ENCODE measurements at places on chromosomes 4 and X.

- no peak for DNase-seq
- no peak overlapping the region for H3K4me3 ChIP-seq
These were observed 93.9 kb downstream of the CEP44 start for GRCh38 chr4:174377613-174378012.

DNA sequence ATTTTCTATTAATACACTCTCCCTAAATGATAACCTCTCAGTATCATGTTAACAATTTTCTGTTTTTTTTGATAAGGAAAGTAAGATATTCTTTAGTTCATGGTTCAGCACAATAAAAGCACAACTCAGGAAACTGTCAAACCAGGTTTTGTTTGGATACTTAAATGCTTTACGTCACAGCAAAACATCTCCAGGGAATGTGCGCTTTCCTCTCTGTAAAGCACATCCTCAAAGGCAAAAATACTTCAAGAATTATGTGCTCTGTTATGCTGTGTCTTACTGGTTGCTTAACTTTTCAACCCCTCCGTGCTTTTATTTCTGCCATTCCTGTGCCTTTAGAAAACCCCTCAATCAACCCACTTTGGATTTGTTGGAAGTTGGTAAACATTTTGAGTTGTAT is 27.8 kb downstream of the SNX25 start:
- H3K27me3 ChIP-seq = no peaks in the 10 kb centered on the region
- H3K4me1 ChIP-seq = peaks cover 9% of the 10 kb centered on the region
- no peak overlapping the region for H3K4me3 ChIP-seq
- H3K27ac ChIP-seq = no peak overlapping the region
- no peaks in the 10 kb centered on the region for H3K36me3 ChIP-seq
- DNase-seq = no peak

DNA sequence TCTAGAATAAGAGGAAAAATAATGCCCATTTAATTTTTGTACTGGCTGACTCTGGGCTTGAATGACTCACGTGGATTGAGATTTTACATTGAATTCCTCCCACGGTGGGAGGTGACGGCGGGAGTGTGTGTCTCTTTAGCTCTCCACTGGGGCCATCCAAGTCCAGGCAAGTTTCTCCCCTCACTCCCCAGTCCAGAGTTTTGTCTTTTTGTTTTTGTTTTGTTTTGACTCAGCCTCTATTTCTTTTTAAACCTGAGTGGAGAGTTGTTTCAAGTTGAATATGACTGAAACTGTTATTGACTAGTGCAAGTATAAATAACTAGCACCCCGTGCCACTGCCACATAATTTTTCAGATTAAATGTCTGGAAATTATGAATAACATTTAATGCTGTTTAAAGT is 13.6 kb downstream of the CHST7 start:
- H3K4me3 ChIP-seq = no peak overlapping the region
- peaks cover 17% of the 10 kb centered on the region for H3K4me1 ChIP-seq
- H3K36me3 ChIP-seq = no peaks in the 10 kb centered on the region
- no peak for DNase-seq
- H3K27ac ChIP-seq = peak overlapping the region; percentile 68

- H3K27ac ChIP-seq = no peak overlapping the region
- peak; percentile 1 for DNase-seq
- H3K4me3 ChIP-seq = no peak overlapping the region
- no peaks in the 10 kb centered on the region for H3K36me3 ChIP-seq
These were observed 40.1 kb upstream of the SPOCK3 start for GRCh38 chr4:167274351-167274750.

DNA sequence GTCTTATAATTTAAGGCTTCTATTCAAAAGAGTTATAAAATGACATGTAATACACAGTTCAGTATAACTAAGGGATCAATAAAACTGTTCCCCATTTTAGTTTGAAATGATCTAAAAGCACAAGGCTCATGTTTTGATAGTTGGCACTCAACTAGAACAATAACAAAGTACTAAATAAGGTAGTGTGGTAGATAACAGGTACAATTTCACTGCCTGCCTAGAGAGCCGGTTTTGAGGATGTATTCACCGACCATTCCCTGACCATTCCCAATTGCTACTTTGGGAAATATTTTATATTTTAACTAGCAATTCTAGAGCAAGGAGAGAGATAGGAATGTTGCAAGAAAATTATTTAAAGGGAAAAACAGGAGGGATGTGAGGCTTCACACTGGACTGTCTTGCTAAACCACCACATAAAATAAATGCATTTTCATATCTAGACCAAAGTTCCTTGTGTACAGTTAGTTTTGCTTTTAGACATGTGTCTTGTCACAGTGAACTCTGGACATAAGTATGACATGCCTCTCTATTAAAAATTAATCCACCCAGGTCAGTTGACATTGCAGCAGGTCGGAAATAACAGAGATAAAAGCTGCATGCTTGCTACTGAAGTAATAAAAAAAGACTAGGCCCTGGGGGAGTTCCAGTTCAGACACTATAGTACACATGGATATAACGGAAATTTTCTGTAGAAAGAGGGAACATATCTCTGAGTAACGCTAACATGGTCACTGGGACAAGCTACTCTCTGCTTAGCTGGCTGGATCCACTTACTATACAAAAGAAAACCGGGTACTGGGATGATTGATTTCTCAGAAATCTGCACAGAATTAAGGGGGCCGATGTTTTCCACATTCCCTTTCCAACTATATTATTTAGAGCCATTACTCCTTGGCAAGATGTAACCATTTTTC is 56.3 kb upstream of the NAP1L5 start:
- no peak overlapping the region for H3K27ac ChIP-seq
- no peak for DNase-seq
- peaks cover 6% of the 10 kb centered on the region for H3K4me1 ChIP-seq
- no peak overlapping the region for H3K4me3 ChIP-seq

GRCh38 chr4:25090516-25090915 is 59.8 kb upstream of the LGI2 start:
- peaks cover 40% of the 10 kb centered on the region for H3K27me3 ChIP-seq
- H3K4me1 ChIP-seq = no peaks in the 10 kb centered on the region
- H3K27ac ChIP-seq = no peak overlapping the region
- DNase-seq = no peak

GRCh38 chrX:106718709-106719108 is 7.8 kb upstream of the RNF128 start:
- H3K27ac ChIP-seq = no peak overlapping the region
- H3K4me3 ChIP-seq = no peak overlapping the region
- DNase-seq = no peak
- H3K36me3 ChIP-seq = no peaks in the 10 kb centered on the region

GRCh38 chr4:10117359-10118047 is 904 bp upstream of the WDR1 start:
- H3K4me3 ChIP-seq = peak overlapping the region; percentile 75
- no peaks in the 10 kb centered on the region for H3K27me3 ChIP-seq
- H3K36me3 ChIP-seq = peaks cover 26% of the 10 kb centered on the region
- peaks cover 7% of the 10 kb centered on the region for H3K4me1 ChIP-seq
- peak; percentile 52 for DNase-seq
- peak overlapping the region; percentile 89 for H3K27ac ChIP-seq

DNA sequence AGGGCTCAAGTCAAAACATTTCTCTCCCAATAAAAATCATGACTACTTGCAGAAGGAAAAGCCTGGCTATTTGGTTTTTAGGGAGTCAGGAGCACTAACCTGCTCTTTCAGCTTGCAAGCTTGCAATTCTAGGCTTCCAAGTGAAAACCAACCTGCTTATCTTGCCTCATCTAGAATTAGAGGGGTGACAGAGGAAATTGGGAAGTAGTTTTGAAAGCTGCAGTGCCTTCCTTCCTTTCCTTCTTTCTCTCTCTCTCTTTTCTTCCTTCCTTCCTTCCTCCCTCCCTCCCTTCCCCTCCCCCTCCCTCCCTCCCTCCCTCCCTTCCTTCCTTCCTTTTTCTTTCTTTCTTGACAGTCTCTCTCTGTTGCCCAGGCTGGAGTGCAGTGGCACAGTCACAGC is 417.5 kb downstream of the KCNIP4 start:
- DNase-seq = no peak
- H3K27ac ChIP-seq = no peak overlapping the region
- no peak overlapping the region for H3K4me3 ChIP-seq
- H3K27me3 ChIP-seq = no peaks in the 10 kb centered on the region
- no peaks in the 10 kb centered on the region for H3K4me1 ChIP-seq

GRCh38 chrX:111743316-111743715 is 62.3 kb downstream of the ALG13 start:
- H3K27ac ChIP-seq = no peak overlapping the region
- peak; percentile 1 for DNase-seq
- no peak overlapping the region for H3K4me3 ChIP-seq
- H3K27me3 ChIP-seq = no peaks in the 10 kb centered on the region

GRCh38 chr4:14894392-14895292 is 107.6 kb upstream of the CPEB2 start:
- H3K27me3 ChIP-seq = no peaks in the 10 kb centered on the region
- no peaks in the 10 kb centered on the region for H3K4me1 ChIP-seq
- no peak overlapping the region for H3K4me3 ChIP-seq
- H3K36me3 ChIP-seq = no peaks in the 10 kb centered on the region

GRCh38 chr4:182808673-182809416 is 108.3 kb downstream of the DCTD start:
- H3K27me3 ChIP-seq = no peaks in the 10 kb centered on the region
- peak; percentile 23 for DNase-seq
- H3K4me3 ChIP-seq = no peak overlapping the region
- H3K4me1 ChIP-seq = no peaks in the 10 kb centered on the region
- H3K27ac ChIP-seq = no peak overlapping the region

GRCh38 chr4:120156120-120156718 is 89.6 kb upstream of the MAD2L1 start:
- no peak overlapping the region for H3K27ac ChIP-seq
- no peaks in the 10 kb centered on the region for H3K4me1 ChIP-seq
- H3K4me3 ChIP-seq = no peak overlapping the region
- DNase-seq = peak; percentile 89
- H3K27me3 ChIP-seq = no peaks in the 10 kb centered on the region
